ENCODE measurements at places on chromosomes 3 and 15.

DNA sequence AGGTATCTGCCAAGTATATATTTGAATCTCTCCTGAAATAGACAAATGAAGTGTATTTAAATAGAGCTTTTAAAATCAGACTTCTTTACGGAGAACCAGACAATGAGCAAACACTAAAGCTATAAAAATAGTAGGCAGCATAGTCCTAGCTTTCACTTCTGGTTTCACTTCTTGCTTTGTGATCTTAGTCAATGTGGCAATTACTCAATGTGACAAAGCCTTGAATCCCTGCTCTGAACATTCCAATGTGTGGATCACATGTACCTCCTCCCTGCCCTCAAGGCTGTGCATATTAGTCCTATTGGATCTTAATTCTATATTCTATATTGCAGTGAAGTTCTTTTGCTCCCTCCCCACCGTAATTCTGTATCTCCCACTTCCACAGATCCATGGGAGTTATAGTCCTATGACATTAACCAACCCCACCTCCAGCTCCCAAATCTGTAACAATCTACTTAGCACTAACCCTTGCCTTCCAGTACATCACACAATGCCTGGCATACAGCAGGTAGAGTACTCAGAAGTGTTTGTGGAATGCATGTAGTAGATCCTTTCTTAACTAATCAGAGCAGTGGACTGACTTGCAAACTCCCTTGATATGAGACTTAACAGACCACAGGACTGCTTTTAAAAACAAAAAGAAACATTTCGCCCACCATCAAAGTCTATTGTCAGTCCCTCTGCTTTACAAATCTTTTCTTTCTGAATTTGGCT is 24.3 kb upstream of the CP start:
- DNase-seq, result no peak

DNA sequence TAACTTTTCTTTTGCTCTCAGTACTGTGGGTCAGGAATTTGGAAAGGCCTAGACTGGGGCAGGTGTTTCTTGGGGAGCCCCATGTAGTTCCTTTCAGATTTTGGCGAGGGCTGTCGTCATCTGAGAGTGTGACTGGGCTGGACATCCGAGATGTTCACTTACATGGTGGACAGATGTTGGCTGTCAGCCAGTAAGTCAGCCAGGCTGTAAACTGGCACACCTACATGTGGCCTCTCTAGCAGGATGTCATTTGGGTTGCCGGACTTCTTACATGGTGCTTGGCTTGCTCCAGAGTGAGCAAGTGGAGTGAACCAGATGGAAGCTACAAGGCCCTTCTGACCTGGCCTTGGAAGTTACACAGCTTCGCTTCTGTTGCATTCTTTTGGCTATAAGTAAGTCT is 20.7 kb downstream of the TATDN2 start:
- no peak for DNase-seq

DNA sequence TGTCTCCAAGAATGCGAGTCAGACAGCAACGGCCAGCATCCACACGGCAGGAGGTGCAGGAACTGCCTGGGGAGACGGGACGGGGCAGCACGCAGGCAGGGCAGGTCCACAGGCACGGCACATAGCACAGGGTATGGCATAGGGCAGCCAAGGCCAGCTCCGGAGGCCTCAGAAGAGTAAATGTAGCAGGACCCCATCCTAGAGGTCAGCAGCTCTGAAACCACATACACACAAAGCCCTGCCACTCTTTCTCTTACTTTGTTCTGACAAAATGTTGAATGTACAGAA is 26.9 kb downstream of the ZXDC start:
- no peak for DNase-seq

DNA sequence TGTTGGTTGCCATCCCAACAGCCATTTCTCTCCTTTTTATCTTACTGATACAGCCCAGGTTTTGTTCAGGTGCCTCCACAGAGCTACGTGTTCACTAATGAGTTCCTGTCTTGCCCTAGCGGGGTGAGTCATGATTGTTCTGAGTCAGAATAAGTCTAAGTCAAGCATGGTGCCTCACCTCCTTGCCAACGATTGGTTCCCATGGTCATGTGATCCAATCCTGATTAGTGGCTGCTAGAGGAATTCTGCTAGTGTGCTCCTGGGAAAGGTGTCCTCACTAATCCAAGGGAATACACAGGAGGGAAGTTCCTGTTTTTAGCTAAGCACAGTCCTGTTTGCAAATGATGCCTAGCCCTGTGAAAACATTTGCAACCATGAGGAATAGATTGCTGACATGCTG is 99.8 kb downstream of the NSUN3 start:
- no peak for DNase-seq

Measured in COLO829 (cell line).